ENCODE measurements at places on chromosomes 5 and 9.

GRCh38 chr5:39826051-39826450, 401.3 kb upstream of the DAB2 start:
- DNase-seq = no peak

GRCh38 chr5:185095-186070, 5.9 kb upstream of the LRRC14B start:
- no peak for DNase-seq

GRCh38 chr9:84322828-84323227, 17.7 kb downstream of the SLC28A3 start:
- DNase-seq = no peak

DNA sequence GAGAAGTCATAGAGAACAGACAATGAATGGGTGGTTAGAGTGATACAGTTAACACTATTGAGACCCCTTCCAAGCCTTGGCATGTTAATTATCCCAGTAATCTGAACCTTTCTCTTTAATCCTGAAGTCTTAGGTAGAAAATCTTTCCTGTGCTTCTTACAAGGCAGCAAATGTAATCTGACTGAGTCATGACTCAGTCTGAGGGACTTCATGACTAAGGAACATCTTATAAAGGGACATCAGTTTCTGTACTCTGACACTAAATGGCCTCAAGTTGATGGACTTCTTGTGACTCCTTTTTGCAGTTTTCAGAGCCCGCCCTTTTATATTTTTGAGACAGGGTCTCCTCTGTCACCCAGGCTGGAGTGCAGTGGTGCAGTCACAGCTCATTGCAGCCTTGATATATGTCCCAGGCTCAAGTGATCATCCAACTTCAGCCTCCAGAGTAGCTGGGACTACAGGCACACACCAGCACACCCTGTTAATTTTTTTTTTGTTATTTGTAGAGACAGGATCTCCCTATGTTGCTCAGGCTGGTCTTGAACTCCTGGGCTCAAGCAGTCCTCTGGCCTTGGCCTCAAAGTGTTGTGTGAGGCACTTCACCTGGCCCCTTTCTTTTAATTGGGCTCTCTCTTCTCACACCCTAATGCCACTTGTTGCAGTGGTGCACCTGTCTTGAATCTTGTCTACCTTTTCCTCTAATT, 9.5 kb downstream of the EXOSC3 start:
- DNase-seq = no peak

DNA sequence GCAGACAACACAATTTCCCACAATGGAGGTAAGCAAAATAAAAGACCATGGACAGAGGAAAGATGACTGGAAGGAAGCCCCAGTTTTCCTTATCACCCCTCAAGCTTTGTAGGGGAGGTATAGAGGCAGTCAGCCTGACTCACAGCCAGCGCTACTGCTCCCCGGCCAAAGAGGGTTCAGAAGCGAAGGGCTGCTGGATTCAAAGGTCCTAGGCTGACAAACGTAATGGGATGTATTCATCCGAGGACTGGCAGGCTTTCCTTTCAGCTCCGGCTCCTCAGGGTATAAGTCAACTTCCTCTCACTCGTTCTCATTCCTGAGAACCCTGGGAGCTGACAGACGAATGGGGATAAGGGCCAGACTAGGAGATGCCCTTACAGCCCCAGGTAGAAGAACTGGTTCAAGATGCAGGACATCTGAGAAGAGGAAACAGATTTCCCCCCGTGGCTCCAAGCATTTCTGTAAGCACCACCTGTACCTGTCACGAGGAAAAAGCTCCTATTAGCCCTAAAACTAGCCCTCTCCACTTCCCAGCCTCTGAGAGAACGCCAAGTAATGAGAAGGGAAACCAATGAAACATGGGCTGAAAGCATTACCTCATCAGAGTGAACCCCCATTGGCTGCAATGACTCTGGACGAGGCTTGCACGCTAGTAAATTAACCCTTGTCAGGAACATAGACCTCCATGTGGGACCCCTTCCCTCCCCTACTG, 22.1 kb upstream of the FAM13B start:
- no peak for DNase-seq

DNA sequence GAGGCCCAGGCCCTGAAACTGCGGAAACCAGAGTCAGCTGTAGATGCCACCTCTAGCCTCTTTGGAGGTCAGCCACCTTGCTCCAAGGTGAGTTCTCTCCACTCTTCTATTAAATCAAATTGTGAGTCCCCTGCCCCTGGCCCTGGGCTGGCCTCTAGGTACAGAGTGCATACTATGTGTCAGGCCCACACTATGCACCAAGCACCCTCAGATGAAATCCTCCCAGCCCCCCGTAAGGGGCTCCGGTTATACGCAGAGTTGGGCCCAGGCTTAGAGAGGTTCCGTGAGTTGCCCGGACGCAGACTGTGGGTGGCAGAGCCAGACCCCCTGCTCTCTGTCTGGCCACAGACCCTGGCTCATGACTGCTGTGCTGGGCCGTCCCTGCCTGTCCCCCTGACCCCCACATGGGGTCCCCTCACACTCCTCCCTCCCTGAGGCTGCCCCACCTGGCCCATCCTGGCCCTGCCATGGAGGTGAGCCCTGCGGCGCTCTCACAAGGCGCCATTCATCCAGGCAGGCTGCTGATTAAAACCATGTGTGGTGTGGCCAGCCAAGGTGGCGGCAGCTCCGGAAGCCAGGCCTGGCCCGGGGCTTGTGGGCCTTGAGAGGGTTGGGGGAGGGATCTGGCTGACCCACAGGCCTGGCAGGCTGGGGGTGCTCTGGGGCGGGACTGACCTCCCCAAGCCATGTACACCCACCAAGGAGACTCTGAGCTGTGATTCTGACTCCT, 65.5 kb upstream of the SYNPO start:
- DNase-seq = no peak

DNA sequence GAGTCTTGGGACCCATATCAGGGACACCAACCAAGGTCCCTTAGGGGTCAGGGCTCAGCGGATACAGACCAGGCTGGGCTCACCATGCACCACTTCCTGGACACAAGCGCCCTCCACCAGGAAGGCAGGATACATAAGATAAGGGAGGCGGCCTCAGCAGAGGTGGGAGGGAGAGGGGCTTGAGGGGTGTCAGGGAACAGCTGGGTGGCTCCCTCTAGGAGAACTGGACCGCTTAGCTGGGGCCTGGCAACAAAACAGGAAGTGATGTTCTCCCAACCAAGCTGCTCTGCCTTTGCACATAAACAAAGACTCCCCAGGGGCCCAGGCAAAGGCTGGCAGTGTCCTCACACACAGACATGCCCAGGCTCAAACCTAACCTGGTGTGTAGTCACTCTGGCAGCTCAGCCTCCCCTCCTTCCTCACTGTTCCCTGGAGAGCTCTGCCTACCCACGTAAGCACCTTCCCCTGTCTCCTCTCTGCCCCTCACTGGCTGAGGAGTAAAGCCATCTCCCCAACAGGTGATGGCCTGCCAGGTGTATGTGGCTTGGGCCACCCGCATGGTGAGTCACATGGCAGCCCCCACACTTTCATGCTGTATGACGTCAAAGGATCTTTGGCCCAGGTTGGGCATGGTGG, 5.8 kb upstream of the BICD2 start:
- DNase-seq = peak; percentile 93

GRCh38 chr9:130445268-130445983, 665 bp downstream of the ASS1 start:
- peak; percentile 36 for DNase-seq

GRCh38 chr5:178162481-178162880, 8.8 kb upstream of the NHP2 start:
- DNase-seq = no peak

- DNase-seq = no peak
Measured at GRCh38 chr5:18216016-18216415, 581.8 kb downstream of the TAF11L14 start.

- no peak for DNase-seq
Measured at GRCh38 chr5:83474991-83475390, 3.4 kb downstream of the VCAN start.

DNA sequence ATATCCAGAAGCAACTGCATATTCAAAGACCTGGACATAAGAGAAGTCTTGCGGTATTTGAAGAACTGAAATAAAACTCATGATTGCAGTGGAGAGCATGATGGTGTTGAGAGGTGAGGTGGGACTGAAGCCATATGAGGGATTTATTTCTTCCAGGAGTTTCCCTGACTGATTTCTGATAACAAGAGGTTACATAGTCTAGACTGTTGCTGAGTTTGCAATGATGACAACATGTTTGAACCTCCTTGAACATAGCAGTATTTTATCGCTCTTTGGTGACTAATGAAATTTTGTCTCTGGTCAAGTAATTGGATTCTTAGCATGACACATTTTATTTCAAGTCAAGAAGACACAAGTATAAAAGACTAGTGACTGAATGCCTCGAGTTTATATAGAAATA, 61.8 kb downstream of the ACTBL2 start:
- DNase-seq = no peak

- no peak for DNase-seq
Measured at GRCh38 chr9:136144450-136144849, 25.8 kb upstream of the TMEM250 start.

DNA sequence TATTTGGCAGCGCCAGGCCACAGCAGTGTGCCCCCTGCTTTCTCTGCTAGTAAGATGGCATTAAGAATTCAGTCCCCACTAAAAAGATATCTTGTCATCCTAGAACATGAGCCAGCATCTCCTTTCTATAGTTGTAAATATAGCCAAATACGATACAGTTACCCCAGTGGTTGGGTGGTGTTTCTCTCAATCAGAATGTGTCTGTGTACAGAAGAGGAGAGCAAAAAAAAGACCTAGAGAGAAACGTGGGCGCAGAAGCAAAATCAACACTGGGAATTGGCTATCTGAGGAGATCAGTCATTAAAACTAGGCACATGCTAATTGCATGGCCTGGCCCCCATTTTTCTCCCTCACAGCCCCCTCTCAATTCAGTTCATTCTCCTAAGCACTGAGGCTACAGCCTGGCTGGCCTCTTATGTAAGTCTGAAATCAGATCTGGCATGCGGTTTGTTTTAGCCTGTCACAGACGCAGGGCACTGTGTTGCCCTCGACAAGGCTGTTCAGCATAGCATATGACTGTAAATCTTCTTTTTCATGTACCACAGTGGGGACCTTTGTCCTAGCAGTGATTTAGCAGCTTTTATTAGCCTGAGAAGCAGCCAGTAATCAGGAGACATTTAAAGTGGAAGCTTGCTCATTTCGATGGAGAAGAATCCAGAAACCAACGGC, 57.8 kb downstream of the RORB start:
- DNase-seq = no peak

DNA sequence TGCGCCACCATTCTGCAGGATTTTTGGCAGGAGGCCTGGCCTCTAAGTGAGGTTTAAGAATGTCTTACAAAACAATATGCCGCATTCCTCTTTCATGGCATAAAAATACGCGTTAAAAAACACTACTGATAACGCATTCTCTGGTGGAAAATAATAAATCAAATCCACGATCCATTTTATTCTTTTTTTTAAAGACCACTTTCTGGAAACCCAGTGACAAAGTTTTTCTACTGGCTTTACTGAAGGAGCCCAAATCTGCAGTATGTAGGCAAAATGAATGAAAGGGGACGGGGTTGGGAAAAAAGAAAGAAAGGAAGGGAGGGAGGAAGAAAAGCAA, 2.0 kb downstream of the SV2C start:
- DNase-seq = no peak

- DNase-seq = no peak
Measured at GRCh38 chr9:112140936-112141335, 34.2 kb downstream of the SUSD1 start.

GRCh38 chr5:135269931-135270421, 129.1 kb downstream of the MACROH2A1 start:
- DNase-seq = no peak

- no peak for DNase-seq
Measured at GRCh38 chr5:34585601-34586104, 70.5 kb upstream of the RAI14 start.

DNA sequence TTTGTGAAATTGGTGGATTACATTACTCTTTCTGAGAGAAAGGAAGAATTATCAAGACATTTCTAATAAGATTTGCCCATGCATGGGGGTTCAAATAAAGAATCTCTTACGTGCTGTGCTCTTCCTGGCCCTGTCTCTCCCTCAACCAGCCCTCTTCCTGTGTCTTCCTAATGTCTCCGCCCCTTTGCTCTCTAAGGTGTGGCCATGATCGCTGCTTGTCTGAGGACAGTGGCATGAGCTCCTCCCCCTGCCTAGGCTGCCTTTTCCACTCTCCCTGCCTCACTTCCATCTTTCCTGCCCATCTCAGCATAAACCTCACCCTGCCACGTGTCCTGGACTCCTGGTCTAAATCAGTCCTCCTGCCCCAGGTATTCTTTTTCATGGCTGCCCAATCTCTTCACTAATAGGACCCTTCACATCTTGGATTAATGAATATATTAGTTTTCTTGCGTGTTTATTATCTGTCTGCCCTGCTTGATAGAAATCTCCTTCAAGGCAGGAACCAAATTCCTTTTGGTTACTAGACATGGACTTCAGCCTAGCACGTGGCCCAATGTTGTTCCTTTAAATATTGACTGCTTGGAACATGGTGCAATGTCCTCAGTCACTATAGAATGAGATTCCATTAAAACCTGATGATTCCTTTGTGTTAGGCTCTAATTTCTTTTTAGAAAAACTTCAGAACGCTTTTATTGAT, 122.3 kb downstream of the MTRR start:
- no peak for DNase-seq

- no peak for DNase-seq
Measured at GRCh38 chr9:124721109-124721906, 49.8 kb downstream of the NR6A1 start.

DNA sequence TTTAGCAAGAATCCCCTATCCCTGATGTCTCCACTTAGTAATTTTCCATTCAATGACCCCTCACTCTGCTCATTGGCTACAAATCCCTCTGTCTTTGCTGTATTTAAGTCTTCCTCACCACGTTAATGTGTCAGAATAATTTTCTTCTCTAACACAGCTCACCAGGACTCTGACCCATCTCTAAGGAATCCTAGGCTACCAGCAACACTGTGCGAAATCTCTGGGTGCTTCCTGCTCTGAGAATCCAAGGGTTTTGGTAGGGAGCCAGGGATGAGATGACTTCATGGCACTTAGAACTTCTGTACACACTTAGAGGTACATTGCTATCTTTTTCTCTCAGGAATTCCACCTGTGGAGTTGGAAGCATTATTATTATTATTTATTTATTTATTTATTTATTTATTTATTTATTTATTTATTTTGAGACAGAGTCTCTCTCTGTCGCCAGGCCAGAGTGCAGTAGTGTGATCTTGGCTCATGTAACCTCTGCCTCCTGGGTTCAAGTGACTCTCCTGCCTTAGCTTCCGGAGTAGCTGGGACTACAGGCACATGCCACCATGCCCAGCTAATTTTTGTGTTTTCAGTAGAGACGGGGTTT, 53.5 kb downstream of the FOXI1 start:
- DNase-seq = no peak

GRCh38 chr9:92639124-92639523, 30.8 kb downstream of the IPPK start:
- DNase-seq = no peak

GRCh38 chr5:149256451-149256850, 15.2 kb upstream of the AFAP1L1 start:
- DNase-seq = no peak

GRCh38 chr9:7848498-7848897, 48.9 kb upstream of the DMAC1 start:
- DNase-seq = no peak

DNA sequence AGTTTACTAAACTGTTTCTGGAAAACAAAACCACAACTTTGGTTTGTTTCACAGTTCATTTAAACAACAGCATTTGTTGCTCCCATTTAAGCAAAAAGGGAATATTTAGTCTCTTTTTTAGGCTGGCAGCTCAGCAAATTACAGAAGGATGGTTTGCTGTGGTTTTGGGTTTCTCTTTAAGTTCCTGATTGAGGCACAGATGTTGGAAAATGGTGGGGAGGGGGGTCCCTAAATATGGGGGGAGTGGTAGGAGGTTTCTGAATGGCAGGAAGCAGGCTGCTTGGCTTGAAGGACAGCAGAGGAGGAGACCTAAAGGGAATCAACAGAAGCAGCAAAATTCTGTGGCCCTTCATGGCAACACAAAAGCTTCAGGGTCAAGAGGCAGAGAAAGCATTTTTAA, 263.4 kb downstream of the ZSWIM6 start:
- no peak for DNase-seq
